ENCODE measurements at places on chromosomes 12 and 14.

DNA sequence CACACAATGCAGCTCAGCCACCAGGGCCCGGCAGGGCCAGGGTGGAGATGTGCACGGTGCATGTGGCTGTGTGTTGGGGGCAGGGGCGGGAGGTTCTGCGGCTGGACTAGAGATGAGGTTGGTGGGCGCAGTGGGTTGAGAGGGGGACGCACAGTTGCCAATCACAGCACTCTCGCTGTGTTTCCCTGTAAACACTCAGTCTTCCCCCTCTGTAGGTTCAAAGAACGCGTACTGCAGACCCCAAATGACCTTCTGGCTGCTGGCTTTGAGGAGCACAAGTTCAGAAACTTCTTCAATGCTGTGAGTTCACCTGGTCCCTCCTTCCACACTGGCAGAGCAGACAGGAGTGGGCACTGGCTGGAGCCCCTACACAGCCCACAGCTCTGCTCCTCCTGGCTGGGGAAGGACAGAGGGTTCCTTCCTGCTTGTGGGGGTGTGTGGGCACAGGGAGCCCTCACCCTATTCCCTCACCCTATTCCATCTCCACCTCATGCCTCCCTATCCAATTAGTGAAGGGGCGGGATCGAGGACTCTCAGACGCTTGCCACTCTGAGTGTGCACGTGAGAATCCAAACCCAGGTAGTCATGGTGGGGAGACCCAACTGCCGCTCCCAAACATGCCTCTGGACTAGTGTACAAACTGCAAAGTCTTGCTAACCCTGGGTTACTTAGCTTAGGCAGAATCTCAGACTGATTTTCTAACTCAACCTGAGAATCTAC lies 17.8 kb downstream of the OTUB2 start:
- no peak for DNase-seq

DNA sequence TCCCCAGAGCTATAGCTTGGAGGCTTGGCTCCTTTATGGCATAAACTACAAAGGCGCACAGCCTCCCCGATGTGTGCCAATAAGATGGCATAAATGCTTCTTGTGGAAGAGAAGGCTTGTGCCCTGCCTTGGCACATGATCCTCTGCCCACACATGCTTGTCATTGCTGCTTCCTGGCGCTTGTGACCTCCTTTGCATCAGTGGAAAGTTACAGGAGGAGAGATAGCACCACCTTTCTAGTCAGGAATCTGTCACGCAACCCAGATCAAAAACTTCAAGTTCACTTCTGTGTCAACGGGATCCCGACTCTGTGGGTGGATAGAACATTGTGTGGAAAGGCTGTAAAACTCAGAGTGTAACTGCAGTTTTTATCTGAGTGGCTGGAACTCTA lies 183.8 kb upstream of the HIF1A start:
- peak; percentile 29 for DNase-seq

DNA sequence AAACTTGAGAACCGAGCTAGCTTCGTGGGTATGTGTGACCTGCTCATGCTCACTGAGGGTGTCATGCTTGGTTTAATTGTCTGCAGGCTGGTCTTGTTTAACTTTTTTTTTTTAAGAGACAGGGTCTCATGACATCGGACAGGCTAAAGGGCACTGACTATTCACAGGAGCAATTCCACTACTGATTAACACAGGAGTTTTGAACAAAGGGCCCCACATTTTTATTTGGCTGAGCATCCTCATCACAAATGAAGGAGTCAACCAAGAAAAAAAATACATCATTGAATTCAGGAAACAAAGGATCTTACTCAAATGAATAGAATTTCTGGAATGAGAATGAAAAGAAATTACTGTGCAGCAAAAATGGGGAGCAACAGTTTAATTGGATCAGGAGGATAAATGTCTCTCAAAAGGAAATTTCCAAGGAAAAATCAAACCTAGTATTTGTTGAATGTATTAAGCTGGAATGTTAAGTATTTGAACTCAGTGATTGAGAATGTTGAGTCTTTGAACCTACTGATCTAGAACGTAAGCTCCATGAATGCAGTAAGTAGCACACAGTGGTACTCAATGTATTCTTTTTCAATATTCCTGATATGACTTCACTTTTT lies 20.8 kb upstream of the PYROXD1 start:
- DNase-seq = no peak

- no peak for DNase-seq
Observed at GRCh38 chr12:88258396-88258795, 116.3 kb downstream of the TMTC3 start.

DNA sequence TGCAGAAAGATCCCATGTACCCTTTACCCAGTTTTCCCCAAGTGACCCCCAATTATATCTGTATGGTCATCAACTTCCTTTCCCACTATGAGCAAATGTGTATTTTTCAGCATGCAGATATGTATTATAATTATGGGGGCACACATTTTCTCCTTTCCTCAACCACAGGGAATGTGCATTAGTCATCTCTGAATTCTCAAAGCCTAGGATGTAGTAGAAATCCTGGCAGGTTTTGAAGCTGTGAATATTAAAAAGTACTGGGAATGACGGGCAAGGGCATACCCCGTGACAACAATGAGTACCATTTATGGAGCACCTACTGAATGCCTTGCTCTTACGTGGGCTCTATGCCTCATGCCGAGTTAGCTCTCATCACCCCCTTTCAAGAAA lies 71.5 kb downstream of the VWF start:
- no peak for DNase-seq

GRCh38 chr12:64943686-64944085 lies 119.2 kb downstream of the TBC1D30 start:
- no peak for DNase-seq

- peak; percentile 70 for DNase-seq
Observed at GRCh38 chr12:2682296-2683251, 112.2 kb upstream of the FKBP4 start.

DNA sequence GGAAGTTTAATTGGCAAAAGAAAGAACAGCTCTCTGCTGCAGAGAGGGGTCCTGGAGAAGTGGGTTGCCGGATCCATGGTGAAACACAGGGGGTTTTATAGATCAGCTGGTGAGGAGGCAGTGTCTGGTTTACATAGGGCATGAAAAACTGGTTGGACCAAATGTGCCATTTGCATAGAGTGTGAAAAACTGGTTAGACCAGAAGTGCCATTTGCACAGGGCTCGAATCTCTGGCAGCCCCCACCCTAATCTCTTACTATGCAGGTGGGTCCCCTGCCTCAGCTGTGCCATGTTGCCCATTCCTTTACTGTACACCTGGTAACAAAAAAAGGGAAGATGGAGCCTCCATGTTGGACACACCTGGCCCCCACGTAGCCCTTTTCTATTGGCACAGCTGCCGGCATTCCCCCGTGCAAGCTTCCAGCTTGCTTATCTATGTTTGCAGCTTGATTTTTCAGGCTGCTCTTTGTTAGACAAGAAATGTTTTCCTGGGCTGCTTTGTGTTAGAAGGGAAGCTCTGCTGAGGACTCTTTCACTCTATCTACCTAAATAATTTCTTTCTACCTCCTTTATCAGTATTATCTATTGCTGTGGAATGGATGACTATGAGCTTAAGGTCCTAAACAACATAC lies 61.1 kb upstream of the TMEM132D start:
- DNase-seq = no peak

DNA sequence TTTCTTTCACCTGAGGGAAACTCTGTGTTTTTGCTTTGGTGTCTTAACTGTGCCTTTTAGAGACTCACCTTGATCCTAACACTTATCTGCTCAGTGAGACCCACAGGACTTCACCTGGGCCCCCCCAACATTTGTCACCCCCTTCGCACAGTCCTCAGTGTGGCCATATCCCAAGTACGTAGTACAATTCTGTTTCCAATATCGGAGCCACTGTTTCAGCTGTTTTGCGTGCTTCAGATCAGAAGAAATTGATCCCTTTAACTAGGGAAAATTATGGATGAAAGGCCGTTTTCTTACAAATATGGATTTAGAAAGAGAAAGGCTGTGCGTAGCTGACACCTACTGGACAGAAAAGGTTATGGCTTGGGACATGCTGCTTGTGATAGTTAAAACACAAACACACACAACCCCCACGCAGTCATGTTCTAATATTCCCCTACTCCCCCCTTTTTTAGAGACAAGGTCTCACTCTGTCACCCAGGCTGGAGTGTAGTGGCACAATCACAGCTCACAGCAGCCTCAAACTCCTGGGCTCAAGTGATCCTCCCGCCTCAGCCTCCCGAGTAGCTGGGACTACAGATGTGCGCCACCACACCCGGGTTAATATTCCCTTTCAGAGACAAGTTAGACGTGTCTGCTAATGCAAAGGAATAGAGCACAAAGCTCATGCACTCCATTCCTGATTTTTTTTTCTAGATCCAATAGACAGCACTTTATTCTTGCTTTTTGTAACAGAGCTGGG lies 3.6 kb upstream of the SLC7A8 start:
- DNase-seq = peak; percentile 39

- DNase-seq = no peak
Observed at GRCh38 chr12:94792693-94793092, 142.3 kb upstream of the TMCC3 start.

GRCh38 chr14:101185073-101185835 lies 281.7 kb upstream of the RTL1 start:
- no peak for DNase-seq

DNA sequence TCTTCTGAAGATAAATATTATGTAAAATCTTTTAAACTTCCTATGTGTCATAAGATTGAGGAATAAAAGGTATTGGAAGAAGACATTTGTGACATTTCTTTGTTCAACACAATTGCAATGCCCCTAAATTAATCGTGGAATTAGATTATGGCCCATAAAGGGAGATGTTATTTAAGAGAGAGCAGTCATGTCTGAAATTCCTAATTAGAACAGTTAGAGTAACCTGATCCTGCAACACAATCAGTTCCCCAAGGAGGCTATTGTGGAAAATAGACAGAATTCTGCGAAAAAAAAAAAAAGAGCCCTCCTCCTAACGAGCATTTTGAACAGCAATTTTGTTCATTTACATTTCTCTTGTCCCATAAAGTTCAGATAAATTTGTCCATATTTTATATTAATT lies 339.5 kb downstream of the PAWR start:
- no peak for DNase-seq

Data from activated CD4-positive, alpha-beta T cell treated with anti-CD3 and anti-CD28 coated beads, Interleukin-2, amount 10 ng/mL, durations not matched to agents 7 days and 5 days (primary cell).